ENCODE measurements at places on chromosomes 1 and 21.

DNA sequence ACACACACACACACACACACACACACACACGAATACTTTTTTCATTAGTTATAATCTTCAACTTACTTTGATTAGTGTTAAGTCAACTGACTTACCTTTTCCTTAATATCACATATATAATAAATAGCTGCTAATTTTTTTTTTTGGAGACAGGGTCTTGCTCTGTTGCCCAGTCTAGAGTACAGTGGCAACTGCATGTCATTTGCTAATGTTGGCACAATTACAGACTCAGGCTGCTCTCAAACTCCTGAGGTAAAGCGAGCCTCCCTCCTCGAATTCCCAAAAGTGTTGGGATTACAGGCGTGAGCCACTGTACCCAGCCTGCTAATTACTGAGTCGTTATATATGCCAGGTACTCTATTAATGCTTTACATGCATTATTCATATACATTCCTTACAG lies 20.8 kb upstream of the TAL1 start:
- DNase-seq, result no peak

GRCh38 chr1:68085752-68086151 lies 35.3 kb upstream of the DIRAS3 start:
- no peak for DNase-seq

DNA sequence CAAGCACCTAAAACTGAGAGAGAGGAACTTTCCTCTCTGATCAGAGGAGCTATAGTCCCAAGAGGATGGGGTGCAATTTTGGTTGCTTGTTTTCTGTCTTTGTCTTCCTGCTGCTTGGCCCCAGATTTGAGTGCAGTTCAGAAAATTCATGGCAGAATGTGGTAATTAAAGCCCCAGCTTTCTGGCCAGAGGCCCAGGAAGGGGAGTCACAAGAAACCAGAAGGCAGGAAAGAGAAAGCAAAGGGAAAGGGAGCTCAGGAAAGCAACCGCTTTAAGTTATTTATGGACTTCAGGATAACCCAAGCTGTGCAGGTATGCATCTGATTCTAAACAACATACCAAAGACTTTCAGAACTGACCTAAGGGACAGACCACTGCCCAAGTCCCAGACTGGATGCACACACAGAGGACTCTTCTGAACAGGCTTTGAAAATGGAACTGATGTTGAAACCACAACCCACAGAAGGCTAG lies 88.8 kb downstream of the ST3GAL3 start:
- no peak for DNase-seq

GRCh38 chr1:182698971-182699370 lies 14.6 kb upstream of the RGS8 start:
- no peak for DNase-seq

- no peak for DNase-seq
Observed at GRCh38 chr1:18668046-18668445, 37.4 kb downstream of the PAX7 start.

GRCh38 chr21:45347048-45347711 lies 57.8 kb upstream of the COL18A1 start:
- no peak for DNase-seq

DNA sequence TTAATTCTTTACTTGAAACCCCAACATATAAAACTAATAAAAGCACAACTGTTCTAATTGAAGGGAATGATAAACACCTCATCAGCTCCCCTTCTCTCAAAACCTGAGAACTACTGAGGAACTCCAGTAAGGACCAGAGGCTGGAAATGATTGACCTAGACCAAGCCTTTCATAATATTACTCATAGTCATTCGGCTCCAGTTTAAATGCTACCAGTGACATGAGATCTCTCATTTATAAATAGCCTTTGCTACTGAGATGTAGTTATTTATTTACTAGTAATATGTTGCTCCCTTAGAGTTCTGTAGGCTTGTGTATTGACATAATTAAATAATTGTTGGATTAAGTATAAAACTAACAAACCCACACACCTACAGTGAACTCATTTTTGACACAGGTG lies 209.8 kb upstream of the PRMT6 start:
- no peak for DNase-seq

- DNase-seq, result no peak
Observed at GRCh38 chr1:86953167-86953566, 38.7 kb downstream of the HS2ST1 start.

DNA sequence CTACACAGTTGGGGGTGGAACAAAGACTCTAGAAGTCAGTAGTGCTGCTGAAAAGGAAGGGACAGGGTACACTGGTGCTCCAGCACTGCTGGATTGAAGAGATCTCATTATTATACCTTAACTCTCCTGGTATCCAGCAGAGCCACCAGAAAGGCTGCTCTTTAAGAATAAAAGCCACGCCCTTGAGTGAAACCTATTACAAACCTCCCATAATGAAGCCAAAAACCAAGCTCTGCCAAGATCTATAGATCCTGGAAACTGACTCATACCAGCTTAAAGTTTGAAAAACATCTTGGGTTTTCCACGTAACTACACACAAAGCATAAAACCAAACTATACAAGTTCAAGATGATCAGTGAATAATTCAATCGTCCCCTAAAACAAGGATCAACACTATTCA lies 38.0 kb downstream of the ADSS2 start:
- no peak for DNase-seq

DNA sequence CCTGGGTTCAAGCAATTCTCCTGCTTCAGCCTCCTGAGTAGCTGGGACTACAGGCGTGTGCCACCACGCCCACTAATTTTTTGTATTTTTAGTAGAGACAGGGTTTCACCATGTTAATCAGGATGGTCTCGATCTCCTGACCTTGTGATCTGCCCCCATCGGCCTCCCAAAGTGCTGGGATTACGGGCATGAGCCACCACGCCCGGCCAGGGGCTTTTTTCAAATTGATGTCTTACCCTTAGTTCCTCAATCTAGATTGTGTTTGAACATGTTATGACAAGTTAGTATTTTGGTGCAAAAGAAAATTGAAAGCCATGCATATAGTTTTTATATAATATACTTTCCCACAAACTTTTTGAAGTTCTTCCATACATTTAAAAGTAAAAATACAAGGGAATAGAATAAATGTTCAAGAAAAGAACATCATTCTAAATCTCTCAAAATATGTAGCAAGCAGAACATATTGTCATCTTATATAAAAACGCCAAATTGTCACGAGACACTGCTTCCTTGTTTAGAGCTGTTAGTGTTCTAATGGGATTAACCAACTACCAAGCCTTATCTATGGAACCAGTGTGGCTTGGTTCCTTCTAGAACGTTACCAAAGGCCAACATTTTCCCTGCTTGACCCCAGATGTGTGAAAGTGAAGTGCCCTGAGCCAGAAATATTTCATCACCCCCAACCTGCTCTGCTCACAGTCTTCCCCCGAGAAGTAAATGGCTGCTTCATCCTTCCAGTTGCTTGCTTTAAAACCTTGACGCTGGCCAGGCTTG lies 9.5 kb upstream of the PLEKHM2 start:
- no peak for DNase-seq

DNA sequence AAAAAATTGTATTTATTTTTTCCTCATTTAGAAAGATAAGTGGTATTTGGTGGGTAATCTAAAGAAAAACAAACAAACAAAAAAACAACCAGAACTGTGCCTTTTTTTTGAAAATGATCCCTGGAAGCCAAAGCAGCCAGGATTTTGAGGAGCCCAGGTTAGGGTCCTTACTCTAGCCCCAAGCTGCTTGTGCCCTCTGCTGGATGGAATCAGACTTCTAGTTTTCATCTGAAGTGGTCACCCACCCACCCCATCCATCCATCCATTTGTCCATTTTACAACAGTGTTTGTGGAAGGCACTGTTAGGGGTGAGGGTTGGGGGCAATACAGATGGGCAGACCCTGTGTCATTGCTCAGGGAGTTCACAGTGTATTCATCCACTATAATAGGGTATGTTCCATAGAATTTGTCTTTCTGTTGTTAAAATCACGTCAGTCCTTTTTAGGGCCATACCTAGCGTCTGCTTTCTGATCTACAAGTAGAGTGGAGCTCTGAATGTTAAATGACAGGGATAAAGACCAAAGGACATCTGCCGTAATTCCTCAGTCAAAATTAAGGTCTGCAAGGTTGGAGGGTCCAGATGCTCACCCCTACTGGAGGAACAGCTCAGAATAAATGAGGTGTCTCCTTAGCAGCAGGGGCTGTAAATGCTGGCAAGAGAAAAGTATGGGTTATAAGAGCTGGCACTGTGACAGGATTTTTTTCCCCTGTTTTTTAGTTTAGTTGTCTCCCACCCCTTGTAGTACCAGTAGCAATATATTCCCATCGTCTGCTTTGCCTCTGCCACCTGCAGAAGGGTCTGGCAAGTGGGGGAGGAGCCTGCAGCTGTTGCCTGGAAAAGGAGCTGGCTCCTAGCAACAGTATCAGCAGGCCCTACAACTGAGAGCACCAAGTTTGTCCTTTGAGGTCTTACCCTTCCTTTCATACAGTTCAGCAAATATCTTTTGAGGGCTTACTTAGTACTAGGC lies 3.2 kb downstream of the LRRC42 start:
- peak; percentile 14 for DNase-seq

- DNase-seq, result no peak
Observed at GRCh38 chr1:45716700-45717099, 28.7 kb downstream of the TMEM69 start.

DNA sequence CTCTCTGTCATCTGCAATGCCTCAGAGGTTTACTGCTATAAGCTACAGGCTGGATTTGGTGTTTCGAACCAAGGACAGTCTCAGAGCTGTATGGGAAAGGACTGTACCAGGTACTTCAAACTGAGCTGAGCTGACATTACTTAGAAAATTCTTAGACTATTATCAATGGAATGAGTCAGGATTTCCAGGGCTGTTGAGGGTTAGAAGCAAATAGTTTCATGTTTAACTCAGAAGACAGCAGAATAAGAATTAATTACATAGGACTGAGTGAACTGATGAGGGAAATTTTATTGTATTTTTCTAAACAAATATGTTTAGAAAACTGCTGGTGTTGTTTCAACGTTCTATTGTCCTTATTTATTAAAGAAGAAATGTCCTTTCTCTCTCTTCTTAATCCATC lies 74.3 kb upstream of the CAPZB start:
- no peak for DNase-seq

GRCh38 chr1:210940081-210940617 lies 193.8 kb downstream of the KCNH1 start:
- no peak for DNase-seq

- DNase-seq, result no peak
Observed at GRCh38 chr1:59751004-59751395, 63.7 kb upstream of the HOOK1 start.

DNA sequence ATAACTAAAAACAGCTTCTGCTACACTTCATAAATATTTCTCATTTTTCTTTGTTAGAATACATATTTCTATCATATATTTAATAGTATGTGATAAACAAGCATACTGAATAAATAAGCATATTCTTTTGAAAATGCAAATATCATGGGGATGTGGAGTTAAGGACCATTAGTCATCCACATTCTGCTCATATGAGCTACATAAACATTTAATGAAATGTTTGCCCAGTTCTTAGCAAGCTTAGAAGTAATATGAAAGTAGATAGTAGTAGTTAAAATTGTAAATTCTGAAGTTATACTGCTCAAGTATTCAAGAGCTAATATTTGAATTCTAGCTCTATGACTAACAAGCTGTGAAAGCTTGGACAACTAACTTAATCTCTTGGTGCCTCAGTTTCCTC lies 10.1 kb upstream of the GORAB start:
- no peak for DNase-seq

- DNase-seq, result peak; percentile 8
Observed at GRCh38 chr1:66503841-66504470, 30.0 kb upstream of the SGIP1 start.

- no peak for DNase-seq
Observed at GRCh38 chr1:48470481-48470855, 1.5 kb downstream of the SPATA6 start.

- DNase-seq, result no peak
Observed at GRCh38 chr1:239516579-239516978, 130.2 kb downstream of the CHRM3 start.

- DNase-seq, result no peak
Observed at GRCh38 chr1:66978201-66978600, 53.4 kb downstream of the MIER1 start.

- no peak for DNase-seq
Observed at GRCh38 chr1:81559662-81560350, 240.9 kb upstream of the ADGRL2 start.

GRCh38 chr21:44658541-44658910 lies 794 bp downstream of the KRTAP12-3 start:
- no peak for DNase-seq

DNA sequence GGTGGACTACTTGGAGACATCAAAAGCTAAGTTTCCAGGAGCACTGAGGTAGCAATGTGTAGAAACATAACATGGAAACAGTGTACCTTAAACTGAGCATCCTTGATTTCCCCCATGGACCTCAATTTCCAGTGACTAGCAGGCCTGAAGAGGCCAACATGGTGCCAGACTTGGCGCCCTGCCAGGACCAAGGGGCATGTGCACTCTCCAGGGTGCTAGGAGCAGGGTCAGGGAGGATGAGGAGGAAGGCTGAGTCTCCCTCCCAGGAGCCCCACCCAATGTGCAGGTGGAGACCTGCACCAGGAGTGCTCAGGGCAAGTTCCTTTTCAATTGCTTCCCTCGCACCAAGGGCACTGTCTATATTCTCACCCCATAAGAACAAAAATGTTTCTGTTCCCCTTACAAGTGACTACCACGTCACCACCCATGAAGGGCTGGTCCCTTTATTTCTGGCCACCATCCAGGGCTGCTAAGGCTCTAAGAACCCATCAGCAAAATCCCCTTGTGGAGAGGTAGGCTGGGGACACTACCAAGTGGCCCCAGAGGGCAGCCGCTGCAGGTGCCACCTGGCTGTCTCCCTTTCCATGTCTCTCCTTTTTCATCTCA lies 39.2 kb downstream of the MX1 start:
- DNase-seq, result no peak

DNA sequence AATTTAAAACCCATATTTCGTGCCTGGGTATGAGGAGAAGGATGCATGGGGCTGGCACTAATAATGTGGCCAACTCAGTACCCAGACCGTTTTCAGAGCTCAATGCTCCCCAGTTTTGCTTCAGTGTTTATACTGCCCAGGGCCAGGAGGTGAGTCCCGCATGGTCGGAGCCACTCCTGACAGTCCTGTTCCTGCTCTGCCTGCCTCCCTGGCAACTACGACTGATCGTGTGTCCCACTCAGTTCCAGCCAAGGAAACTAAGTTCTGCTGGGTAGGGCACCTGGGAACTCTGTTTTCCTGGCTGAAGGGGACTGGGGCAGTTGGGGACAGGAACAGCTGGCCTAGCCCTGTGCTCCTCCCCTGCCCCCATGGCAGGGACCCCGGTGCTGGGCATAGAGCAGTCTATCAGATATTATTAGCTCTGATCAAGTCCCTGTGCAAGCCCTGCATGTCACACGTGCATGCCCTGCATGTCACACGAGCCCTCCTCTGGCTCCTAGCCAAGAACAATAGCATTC lies 19.2 kb downstream of the S100A7 start:
- DNase-seq, result no peak
